Kidney tubule cell (primary cell): ENCODE measurements at places on chromosomes 6 and 20.

DNA sequence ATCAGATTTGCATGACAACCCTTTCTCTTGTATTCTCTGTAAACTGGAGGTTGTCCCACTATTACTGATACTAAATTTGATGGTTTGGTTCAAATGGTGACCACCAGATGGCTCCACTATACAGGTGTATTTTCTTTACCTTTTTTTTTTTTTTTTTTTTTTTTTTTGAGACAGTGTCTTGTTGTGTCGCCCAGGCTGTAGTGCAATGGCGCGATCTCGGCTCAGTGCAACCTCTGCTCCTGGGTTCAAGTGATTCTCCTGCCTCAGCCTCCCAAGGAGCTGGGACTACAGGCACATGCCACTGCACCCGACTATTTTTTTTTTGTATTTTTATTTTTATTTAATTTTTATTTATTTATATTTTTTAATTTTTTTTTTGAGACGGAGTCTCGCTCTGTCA is 6.6 kb upstream of the WTAP start:
- DNase-seq, result peak; percentile 67

GRCh38 chr6:79600812-79601609 is 30.1 kb upstream of the SH3BGRL2 start:
- DNase-seq, result peak; percentile 75

DNA sequence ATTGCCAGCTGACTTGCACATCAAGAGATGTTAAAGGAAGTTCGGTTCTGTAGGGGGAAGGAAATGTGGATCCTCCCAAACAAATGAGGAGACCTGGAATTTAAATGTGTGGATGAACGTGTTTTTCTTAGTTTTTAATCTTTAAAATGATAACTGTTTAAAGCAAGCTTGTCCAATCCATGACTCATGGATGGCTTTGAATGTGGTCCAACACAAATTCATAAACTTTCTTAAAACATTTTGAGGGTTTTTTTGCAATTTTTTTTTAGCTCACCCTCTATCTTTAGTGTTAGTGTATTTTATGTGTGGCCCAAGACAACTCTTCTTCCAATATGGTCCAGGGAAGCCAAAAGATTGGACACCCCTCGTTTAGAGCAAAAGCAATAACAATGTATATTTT is 12.6 kb downstream of the TUBB2B start:
- DNase-seq, result no peak

DNA sequence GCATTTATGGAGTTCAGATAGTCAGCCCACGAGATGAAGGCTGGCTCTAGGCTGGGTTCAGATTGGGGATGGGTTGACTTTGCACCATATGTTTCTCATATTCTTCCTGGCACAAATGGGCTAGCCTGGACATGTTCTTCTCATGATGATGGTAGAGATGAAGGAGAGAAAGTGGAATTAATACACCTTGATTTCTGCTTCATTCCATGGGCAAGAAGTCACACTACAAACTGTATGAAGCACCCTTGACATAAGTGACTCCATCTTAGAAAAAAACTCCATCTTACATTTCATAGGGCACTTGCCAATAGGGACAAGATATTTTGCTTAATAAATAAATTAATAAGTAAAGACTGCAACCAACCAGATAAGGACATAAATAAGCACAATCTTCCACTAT is 12.0 kb upstream of the CD83 start:
- no peak for DNase-seq

GRCh38 chr6:122490607-122491006 is 19.0 kb upstream of the SERINC1 start:
- no peak for DNase-seq

GRCh38 chr6:170023620-170024521 is 267.0 kb downstream of the DLL1 start:
- no peak for DNase-seq

DNA sequence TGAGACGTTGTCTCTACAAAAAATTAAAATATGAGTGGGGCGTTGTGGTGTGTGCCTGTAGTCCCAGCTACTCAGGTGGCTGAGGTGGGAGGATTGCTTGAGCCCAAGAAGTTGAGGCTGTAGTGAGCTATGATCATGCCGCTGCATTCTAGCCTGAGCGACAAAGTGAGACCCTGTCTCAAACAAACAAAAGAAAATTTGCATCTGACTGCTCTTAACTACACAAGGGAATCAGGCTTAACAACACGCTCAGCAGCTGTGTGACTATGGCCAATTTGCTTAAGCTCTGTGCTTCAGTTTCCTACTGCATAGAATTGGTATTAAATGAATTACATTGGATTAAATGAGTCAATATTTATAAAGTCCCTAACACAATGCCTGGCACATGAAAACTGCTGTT is 24.3 kb upstream of the MRPS10 start:
- no peak for DNase-seq

- peak; percentile 31 for DNase-seq
Measured at GRCh38 chr6:79466207-79466834, 70.9 kb downstream of the LCA5 start.

GRCh38 chr6:117829594-117830319 is 77.3 kb upstream of the SLC35F1 start:
- DNase-seq, result peak; percentile 20

DNA sequence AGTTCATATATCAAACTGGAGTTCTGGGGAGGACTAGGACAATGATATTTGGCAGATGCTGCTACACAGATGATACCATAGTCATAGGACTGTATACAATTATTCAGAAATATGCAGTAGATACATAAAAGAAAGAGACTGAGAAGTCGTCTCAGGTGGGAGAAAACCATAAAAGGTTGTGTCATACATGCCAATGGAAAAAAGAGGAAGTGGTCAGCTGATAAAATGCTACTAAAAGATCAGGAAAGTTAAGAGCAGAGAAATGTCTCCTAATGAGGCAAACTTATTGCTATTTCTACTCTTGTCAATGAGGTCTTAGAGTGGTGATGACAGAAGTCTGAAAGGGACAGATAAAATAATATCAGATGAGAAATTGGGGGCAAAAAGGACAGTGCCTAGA is 407.6 kb downstream of the COL12A1 start:
- DNase-seq, result no peak

- peak; percentile 59 for DNase-seq
Measured at GRCh38 chr6:135667691-135668455, 170.3 kb upstream of the AHI1 start.

- no peak for DNase-seq
Measured at GRCh38 chr6:79755967-79756366, 124.8 kb downstream of the SH3BGRL2 start.

DNA sequence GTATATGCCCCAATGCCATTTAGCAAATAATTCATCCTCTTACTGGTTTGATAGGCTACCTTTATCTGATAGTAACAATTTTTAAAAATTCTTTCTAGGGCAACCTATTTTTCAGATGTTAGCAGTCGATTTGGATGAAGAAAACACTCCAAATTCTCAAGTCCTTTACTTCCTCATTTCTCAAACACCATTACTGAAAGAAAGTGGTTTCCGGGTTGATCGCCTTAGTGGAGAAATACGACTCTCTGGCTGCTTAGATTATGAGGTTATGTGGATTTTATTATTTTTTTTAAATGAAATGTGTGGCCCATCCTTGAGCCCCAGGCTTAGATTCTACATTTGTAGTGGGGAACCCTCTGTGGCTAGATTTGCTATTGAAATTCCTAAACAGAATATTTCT is 26.3 kb downstream of the CDH26 start:
- no peak for DNase-seq

- DNase-seq, result peak; percentile 74
Measured at GRCh38 chr6:156021746-156022396, 566.2 kb upstream of the NOX3 start.

DNA sequence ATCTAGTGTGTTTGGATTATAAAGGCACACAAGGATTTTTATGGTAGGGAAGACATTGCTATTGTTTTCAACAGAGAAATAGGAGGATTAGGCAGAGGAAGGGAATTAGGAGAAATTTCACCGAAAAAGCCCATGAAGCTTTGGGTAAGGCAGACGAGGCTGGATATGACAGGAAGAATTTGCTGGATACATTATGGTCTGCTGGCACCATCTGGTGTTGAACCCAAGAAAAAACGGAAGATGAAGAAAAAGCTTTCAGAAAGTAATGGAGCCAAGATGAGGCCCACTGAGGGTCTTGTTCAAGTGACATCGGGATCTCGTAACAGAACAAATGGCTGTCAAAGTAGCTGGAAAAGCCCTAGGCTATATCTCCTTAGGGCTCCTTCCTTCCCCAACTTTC is 56.5 kb downstream of the OR2J2 start:
- DNase-seq, result no peak

- DNase-seq, result no peak
Measured at GRCh38 chr20:20255099-20255498, 112.8 kb upstream of the INSM1 start.

GRCh38 chr6:28816339-28816908 is 107.4 kb downstream of the TRIM27 start:
- no peak for DNase-seq

DNA sequence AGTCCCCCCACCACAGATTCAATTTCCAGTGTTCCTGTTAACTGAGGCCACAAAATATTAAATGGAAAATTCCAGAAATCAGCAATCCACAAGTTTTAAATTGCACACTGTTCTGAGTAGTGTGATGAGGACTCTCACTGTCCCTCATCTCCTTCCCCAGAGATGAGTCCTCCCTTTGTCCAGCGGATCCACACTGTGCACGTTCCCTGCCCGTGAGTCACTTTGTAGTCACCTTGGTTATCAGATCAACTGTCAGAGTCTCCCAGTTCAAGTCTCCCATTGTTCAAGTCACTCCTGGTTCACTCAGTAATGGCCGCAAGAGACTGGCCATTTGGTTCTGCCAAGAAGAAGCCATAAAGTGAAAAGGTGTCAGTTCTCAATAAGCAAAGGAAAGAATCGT is 168.6 kb upstream of the AFDN start:
- DNase-seq, result no peak

DNA sequence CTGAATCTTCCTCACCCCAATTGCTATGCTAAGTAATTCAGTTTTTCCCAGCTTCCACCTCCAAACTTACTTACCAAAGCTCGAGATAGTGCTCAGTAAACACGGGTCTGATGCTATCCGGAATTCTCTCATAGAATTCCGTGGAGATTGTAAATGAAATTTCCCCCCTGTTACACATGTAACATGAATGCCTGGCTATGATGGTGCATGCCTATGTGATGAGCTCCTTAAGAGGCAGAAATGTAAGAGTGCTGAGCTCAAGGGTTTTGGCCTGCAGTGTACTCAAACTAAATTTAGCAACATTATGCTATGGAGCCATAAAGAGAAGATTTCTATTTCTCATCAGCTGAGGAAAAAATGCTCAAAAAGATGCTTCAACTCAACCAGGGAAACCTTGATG is 133.4 kb upstream of the FUT9 start:
- no peak for DNase-seq

- DNase-seq, result no peak
Measured at GRCh38 chr6:157239148-157239547, 84.2 kb downstream of the TMEM242 start.

- no peak for DNase-seq
Measured at GRCh38 chr20:32650401-32650944, 23.3 kb downstream of the C20orf203 start.

DNA sequence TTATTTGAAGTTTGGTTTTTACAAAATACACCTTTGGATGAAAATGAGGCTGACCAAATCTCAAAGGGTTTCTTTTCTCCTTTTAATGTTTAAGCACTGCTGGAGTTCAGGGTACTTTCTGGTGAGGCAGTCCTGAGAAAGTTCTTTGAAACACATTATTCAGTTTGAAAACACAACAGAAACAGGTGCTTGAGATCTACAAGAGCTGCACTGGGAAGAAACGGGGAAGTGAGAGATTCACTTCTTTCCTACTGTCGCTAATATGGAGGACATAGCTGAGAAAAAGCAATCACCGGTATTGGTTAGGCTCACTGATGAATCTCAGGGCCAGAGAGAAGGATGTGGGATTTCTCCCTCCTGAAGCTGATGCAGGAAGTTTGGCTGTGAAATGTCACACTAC is 22.9 kb upstream of the TMEM170B start:
- DNase-seq, result no peak

GRCh38 chr20:43959079-43959919 is 44.6 kb downstream of the TOX2 start:
- no peak for DNase-seq

- DNase-seq, result no peak
Measured at GRCh38 chr6:39666706-39667489, 58.3 kb downstream of the KIF6 start.

DNA sequence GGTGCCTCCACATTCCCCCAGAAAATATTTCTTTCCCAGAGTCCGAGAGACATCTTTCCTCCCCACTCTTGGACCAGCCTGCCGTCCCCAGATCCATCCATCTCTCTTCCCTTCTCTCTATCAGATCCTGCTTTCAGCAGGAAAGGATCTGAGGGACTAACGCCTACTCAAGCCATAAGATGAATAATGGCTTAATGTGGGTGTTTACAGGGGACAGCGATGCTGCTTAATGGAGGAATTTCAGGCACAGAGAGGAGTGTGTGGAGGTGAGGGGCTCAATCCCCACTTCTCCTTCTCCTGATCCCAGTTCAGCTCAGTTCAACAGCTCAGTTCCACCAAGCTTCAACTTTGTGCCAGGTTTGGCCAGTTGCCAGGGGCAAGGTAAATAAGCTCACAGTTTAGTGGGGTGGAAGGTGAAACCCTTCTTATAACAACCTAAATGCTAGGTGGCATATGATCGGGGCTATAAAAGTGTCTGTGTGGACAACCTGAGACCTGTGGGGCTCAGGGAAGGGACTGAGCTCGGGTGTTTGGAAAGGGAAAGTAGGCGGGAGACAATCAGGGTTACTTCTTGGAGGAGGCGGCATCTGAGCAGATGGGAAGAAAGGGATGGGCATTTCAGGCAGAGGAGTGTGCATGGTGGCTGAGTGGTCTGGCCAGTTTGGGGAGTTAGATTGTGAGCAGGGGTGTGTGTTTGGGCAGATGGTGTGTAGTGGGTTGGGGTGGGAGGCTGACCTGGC is 55.8 kb downstream of the CDH22 start:
- no peak for DNase-seq

DNA sequence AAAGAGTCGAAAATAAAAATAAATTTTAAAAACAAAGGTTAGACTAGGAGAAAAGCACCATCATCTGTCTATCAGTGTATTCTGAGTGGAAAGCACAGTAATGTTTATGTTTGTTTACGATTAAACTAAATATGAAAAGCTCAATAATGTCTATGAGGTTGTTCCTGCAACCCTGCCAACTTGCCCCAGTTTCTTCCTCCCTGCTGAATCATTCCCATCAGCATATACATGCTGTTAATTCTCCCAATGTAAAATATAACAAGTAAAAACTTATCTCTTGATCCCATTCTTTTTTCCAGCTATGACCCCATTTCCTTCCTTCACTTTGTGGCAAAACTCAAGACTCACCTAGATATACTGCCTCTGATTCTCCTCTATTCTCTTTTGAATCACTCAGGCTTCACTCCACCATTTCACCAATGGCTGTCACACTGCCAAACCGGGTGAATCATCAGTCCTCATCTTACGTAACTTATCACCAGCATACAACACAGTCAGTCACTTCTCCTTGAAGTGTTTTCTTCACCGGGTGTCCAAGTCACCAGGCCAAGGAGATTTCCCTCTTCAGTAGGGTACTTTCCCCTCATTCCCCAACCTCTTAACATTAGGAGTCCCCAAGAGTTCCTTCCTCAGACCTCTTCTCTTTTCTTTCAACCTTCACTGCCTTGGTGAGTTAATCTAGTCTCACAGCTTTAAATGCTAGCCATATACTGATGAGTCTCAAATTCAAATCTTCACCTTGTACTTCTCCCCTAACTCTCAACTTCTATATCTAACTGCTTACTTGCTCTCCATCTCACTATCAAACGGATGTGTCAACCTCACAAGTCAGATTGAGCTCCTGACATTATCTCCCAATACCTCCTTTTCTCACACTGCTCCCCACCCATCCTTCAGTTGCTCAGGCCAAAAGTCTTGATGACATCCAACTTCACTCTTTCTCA is 6.2 kb downstream of the TMEM242 start:
- DNase-seq, result peak; percentile 88
